ENCODE measurements at places on chromosomes 7 and 10.

- no peak for DNase-seq
These were observed 89.2 kb downstream of the ZNF365 start for GRCh38 chr10:62463364-62463763.

DNA sequence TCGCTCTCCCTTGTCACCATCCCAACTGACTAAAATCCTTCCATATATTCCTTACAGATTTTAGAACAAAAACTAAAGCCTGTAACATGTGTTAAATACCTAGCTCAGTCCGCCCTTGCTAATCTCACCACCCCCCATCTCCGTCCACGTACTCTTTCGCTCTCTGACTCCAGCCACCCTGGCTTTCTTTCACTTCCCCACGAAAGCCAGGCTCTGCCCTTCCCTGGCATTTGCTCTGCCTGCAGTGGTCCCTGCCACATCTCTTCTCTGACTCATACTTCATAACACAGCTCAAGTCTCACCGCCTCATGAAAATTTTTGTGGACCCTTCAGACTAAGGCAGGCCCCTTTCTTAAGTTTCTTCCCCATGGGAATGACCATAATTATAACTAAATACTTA, 11.7 kb upstream of the GPAM start:
- no peak for DNase-seq

DNA sequence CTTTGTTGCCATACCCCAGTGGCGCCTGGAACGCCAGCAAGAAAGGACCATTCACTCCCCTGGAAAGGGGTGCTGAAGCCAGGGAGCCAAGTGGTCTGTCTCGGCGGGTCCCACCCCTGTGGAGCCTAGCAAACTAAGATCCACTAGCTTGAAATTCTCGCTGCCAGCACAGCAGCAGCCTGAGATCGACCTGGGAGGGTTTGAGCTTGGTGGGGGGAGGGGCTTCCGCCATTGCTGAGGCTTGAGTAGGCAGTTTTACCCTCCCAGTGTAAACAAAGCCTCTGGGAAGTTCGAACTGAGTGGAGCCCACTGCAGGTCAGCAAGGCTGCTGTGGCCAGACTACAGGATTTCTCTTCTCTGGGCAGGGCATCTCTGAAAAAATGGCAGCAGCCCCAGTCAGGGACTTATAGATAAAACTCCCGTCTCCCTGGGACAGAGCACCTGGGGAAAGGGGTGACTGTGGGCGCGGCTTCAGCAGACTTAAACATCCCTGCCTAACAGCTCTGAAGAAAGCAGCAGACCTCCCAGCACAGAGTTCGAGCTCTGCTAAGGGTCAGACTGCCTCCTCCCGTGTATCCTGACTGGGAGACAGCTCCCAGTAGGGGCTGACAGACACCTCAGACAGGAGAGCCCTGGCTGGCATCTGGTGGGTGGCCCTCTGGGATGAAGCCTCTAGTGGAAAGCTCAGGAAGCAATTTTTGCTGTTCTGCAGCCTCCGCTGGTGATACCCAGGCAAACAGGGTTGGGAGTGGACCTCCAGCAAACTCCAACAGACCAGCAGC, 281.1 kb upstream of the SP4 start:
- DNase-seq, result no peak

- DNase-seq, result no peak
These were observed 89.3 kb upstream of the ADRB1 start for GRCh38 chr10:113954409-113954808.

DNA sequence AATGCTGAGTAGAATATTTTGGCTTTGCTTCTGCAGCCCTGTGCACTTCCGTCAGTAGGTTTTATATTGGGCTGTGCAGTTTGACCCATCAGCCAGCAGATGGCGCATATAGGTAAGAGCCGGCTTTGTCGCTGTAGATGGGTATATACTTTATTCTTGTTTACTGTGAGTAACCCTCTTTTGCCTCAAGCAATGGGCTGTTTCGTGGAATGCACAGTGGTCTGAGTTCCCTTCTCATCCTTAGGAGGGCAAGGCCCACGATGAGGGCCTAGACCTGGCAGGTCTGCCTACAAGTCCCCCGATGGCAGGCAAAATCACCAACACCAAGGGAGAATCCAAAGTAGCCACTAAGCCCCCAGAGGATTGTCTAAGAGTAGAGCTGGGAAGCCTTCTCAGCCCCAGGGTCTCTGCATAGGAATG, 1002.9 kb upstream of the KCND2 start:
- DNase-seq, result no peak

- no peak for DNase-seq
These were observed 145.1 kb downstream of the KCNMA1 start for GRCh38 chr10:77492368-77492994.

DNA sequence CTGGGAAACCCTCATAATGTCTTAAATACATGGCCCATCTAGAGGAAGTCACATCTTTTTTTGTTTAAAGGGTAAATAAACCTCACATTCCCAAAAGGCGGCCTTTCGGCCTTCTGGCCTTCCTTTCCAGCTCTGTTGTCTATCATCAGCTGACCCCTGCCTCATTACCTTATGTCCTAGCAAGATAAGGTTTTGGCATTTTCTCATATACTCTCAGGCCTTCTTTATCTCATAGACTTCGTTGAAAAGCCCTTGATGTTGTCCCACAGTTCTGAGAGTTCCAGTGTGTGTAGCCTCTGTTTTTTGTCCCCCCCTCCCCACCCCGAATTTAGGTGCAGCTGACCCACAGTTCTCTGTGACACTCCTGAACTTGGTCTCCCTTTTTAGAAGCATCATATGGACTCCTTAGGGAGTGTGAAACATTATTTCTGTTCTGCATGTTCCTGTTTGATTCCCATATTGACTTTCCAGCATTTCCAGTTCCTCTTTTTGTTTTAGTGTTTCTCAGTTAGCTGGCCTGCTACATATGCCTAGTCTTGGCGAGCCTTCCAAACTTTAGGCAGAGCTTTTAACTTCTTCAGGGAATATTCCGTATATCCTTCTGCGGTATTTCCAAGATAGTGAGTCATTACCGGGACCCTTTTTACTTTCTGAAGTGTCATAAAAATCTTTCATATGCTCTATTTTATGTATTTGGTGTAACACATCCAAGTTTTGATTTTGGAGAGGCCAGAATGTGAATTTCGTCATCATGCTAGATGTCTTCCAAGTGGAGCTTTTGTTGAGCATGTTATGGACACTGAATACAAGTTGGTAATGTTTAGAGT, 138.5 kb downstream of the LRRC4 start:
- DNase-seq, result no peak

- DNase-seq, result no peak
These were observed 174.2 kb upstream of the ZNF32 start for GRCh38 chr10:43822631-43823580.

DNA sequence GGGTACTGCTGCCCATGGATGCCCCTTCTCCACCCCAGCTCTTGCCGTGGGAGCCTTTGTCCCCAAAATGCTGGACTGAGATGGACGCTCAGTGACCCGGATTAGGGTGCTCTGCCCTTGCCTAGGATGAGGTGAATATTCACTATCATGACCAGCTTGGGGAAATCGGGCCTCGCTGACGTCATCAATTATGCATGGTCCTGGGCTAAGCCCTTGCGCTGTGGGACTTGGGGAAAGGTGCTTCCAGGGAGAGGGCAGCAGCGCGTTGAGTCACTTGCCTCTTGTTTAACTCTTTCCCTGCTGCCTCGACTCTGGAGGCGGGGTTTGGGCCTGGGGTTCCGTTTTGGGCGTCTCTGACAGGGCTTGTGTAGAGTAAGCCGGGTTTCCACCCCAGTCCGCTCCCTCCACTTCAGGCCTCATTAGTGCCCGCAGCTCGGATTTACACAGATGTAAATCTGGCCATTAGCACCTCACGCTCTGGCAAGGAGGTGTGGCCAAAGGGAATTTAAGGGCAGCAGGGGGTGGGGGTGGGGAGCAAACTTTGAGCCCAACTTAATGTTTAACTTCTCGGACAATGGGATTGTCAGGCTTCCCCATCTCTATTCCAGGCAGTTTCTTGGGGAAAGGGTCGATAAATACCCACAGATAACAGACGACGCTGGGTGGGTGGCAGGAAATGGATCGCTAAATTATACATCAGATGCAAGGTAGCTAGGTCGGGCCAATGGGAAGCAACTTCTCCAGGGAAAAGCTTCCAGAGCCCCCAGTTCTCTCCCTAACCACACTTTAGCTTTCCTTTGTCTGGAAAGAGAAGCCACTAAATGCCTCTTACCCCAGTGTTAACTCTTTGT, 51.3 kb upstream of the TCF7L2 start:
- no peak for DNase-seq

Data from activated CD8-positive, alpha-beta memory T cell treated with anti-CD3 and anti-CD28 coated beads for 1 hour (primary cell).